ENCODE measurements at places on chromosomes 13 and 19.

DNA sequence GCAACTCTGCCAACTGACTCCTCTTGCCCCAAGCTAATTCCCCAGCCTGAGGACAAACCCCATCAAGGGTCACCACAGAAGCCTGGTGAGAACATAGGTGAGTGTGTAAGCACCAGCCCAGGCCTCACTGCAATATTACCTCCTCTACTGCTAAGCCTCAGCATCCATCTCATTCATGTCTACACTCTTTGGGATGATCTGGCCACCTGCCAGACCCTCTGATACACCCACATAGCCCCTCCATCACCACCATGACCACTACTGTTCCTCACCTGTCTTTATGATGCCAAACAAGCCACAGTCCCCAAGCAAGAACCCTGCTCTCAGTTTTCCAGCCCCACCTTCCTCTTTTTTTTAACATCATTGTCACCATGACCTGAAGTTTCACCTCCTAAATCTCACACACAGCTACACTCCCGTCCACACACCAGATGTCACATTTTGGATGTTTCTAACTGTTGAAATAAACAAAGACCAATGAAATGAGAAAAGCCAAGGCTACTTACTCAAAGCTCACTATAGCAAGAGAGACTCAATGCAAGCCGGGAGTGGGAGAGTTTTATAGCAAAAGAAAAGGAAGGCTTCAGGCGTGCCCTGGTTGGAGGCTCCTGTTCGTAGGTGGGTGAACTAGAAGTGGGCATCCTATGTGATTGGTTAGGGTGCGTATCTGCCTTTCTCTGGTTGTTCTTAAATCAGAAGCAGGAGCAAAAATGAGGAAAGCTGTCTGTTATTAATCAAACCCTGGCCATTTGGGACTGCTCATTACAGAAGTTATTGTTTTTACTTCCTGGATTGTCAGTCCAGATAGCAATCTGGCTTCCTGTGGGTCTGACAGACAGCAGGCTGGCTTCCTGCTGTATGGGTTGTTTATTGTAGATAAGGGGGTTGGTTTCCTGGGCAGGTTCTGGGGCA, 2.0 kb downstream of the ZNF792 start:
- DNase-seq = no peak

- no peak for DNase-seq
These were observed 1320.2 kb upstream of the PCDH9 start for GRCh38 chr13:68550330-68550729.

GRCh38 chr13:72638059-72638815, 89.2 kb downstream of the MZT1 start:
- no peak for DNase-seq

DNA sequence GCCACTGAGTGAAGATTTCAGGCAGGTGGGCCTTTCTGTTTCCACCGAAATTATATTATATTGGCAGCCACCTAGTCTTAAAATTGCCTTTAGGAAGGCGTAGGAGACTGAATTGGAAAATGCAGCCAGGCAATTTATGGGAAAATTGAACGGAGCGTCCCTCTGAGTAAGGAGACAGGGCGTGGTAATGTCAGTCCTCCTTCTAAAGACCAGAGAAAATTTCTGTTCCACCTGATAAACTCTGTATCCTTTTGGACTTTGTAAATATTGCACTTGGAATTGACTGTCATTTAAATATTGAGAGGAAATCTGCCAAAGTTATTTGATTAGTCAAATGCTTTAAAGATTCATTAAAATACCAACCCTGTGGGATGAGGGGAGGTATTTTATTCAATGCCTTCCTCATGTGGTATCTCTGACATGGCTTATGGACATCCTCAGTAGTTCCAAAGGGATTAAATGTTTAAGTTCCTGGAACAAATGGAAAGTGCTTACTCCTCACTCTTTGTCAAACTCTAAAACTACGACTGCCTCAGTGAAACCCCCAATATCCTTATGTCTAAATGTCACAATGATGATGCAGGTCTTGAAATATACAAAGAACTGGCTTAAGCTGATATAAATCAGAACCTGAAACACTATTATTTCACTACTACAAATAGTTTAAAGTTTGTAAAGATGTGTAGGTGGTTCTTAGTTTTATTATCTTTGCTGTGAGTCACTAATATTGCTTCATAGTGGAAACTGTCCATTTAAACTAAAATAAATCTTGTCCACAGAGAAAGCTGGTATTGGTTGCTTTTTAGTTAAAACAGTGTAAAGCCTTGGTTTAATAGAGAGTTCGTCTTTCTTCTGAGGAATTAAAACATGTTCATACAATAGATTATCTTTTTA, 203.2 kb downstream of the FGF14 start:
- DNase-seq = no peak

DNA sequence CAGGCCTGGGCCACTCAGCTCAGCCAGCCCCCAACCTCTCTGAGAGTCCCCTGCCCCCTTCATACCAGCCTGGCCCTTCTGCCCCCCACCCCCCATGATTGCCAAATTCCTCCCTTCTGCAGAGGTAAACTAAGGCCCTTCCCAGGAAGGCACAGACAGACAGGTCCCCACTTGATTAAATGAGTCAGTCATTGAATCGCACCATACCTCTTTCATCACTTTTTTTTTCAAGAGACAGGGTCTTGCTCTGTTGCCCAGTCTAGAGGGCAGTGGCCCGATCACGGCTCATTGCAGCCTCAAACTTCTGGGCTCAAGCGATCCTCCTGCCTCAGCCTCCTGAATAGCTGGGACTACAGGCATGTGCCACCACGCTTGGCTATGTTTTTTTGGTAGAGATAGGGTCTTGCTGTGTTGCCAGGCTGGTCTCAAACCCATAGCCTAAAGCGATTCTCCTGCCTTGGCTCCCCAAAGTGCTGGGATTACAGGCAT, 6.0 kb downstream of the PODNL1 start:
- DNase-seq = no peak

GRCh38 chr13:22925881-22926747, 254.7 kb upstream of the SGCG start:
- no peak for DNase-seq

DNA sequence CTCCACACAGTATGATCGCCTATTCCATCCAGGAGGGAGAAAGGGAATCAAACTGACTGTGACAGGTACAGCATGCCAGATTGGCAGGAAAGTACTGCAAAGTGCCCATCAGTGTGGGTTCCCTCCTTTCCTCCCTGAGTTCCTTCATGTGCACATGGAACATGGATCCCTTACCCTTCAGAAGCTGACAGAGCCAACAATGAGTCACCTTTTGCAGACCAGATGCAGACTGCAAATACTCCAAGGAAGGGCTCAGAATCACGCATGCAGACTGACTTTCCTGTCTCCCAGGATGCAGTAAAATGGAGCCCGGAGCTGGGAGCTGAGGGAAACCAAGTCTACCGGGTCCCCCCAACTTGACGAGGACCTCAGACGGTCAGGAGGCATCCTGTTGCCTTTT, 41.8 kb downstream of the SACS start:
- DNase-seq = no peak

DNA sequence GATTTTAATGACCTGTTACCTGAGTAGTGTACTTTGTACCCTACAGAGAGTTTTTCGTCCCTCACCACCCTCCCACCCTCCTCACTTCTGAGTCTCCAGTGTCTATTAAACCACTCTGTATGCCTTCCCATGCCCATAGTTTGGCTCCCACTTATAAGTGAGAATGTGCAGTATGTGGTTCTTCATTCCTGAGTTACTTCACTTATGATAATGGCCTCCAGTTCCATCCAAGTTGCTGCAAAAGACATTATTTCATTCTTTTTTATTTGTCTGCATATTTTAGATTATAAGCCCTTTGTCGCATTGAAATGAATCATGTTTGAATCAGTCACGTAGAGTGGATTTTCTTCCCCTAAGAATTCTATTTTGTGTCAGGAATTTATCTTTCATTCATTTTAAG, 12.2 kb upstream of the HTR2A start:
- DNase-seq = no peak

Measured in stimulated activated naive B cell treated with anti-CD40 and anti-IgM and Interleukin-4, amounts not matched to agents 10 μg/mL and 1 μg/mL and 100 μg/mL, for 72 hours (primary cell).